T follicular helper cell (primary cell): ENCODE measurements at places on chromosomes 6 and 20.

- DNase-seq = no peak
These were observed 28.8 kb downstream of the FARS2 start for GRCh38 chr6:5290097-5290496.

- DNase-seq = no peak
These were observed 36.3 kb upstream of the CMTR1 start for GRCh38 chr6:37396571-37397180.

GRCh38 chr6:163199371-163199770, 215.1 kb upstream of the QKI start:
- DNase-seq = no peak

DNA sequence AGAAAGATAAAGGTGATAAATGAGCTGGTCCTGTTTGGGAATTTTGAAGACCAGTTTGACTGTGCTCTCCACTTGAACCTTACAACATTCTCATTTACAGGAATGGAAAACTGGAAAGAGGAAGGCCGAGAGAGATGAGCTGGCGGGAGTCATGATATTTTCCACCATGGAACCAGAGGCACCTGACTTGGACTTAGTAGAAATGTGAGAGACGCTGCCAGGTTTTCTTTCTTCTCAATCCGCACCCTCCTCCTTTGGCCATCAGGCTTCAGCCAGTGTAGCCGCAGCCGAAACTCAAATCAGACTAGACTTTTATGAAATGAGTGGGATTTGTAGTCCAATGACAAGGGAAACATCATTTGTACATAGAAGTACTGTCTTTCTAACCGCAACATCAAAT, 54.7 kb upstream of the SYNJ2 start:
- no peak for DNase-seq

DNA sequence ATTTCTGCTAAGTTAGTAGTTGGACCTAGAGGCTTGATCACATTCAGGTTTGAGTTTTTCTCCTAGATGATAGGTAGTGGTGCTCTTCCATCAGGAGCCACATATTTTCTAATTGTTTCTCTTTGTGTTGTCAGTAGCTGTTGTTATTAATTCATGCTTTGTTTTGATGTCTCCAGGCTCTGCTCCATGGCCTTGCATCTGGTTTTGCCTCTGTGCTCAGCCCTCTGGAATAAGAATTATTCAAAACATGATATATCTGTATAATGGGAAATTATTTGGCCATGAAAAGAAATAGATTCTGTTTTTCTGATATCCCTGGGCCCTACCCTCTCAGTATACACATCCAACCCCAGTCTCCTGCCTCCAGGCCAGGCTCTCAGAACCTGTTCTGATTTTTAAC, 184.8 kb downstream of the CDC5L start:
- DNase-seq = no peak

- no peak for DNase-seq
These were observed 32.3 kb downstream of the MOXD1 start for GRCh38 chr6:132368916-132369481.

DNA sequence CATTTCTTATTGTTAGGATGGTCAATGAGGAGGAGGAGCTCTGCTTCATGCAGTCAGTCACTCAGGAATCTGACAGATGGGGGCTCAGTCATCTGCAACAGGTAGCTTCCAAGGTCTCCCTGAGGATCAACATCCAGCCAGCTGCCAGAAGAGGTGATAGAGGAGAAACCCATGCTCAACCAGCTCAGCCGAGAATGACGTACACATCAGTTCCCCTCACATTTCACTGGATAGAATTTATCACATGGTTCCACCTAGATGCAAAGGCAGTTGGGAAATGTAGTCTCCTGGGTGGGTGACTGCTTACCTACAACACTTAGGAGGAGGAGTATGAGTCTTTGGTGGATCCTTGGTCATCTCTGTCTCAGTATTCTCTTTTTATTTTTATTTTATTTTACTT, 144.5 kb downstream of the CEBPB start:
- DNase-seq = no peak

- no peak for DNase-seq
These were observed 212.5 kb upstream of the GRIK2 start for GRCh38 chr6:101181006-101181405.

GRCh38 chr6:71012866-71013469, 56.1 kb upstream of the B3GAT2 start:
- DNase-seq = no peak

DNA sequence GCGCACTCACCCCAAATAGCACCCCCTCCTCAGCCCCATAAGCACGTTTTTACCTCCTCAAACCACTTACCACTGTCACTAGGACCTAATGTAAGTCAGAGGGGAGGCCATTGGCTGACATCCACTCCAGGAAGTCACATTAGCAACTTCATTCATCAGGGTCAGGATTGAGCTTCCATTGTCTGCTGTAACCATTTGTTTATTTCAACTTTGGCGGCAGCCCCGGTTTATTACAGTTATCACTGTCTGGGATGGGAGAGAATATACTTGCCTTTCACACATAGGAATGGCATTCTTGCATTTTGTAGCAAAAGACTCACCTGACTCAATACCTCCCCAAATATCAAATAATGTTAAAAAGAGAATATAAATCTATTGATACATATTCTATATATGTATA, 38.3 kb downstream of the MAFB start:
- DNase-seq = no peak

GRCh38 chr6:125316621-125317020, 14.9 kb upstream of the HDDC2 start:
- no peak for DNase-seq

GRCh38 chr6:53109612-53110011, 39.0 kb downstream of the GCM1 start:
- DNase-seq = no peak

DNA sequence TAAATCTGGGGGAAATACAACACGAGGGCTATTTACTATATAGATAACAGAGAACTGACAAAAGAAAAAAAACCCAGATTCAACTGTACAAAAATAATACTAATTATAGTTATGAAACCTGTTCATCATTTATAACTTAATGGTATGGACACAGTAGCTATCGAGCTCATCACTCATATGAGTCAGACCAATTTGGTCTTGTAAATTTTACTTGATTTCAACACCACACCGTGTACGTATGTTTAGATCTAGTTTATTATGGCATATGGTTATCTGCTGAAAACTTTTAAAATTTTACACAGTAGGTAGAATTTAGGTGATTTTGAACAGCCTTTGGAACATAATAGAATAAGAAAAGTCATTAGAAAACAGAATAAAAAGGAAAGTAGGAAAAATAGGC, 5.5 kb downstream of the MYLK4 start:
- DNase-seq = no peak

DNA sequence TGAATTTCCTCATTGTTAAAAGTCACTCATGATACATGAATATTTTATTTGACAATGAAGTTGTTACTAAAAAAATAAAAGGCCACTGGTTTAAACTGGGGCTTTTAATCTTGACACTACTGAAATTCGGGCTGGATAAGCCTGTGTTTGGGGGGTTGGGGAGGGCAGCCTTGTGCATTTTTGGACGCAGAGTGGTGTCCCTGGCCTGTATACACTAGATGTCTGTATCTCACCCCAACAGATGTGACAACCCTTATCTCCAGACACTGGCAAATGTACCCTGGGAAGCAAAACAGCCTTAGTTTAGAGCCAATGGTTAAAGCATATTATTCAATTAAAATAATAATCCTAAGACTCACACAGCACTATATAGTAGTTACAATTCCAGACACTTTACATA, 24.8 kb downstream of the MAN1A1 start:
- no peak for DNase-seq
